ENCODE measurements at places on chromosomes 2 and 18. TPM values are rescaled to one million over a fixed set of nuclear protein-coding genes. Genes with fewer than 3 reads are reported as not detected.
A peak's percentile ranks its signal among the peaks of the same experiment; 100 is the strongest.

GRCh38 chr2:54803783-54804751 is 80.6 kb downstream of the EML6 start:
- peaks cover 6% of the 10 kb centered on the region for H3K4me1 ChIP-seq

- H3K4me1 ChIP-seq, result peaks cover 8% of the 10 kb centered on the region
- H3K4me3 ChIP-seq, result no peak overlapping the region
- no peak overlapping the region for H3K27ac ChIP-seq
- DNase-seq, result no peak
- peaks cover 2% of the 10 kb centered on the region for H3K27me3 ChIP-seq
Observed at GRCh38 chr18:62485684-62486083, 37.1 kb upstream of the ZCCHC2 start.

GRCh38 chr2:4420032-4420431 is 716.7 kb downstream of the DCDC2C start:
- H3K27ac ChIP-seq, result no peak overlapping the region
- DNase-seq, result no peak
- H3K27me3 ChIP-seq, result no peaks in the 10 kb centered on the region

GRCh38 chr2:205680067-205680466 is 2.2 kb upstream of the NRP2 start:
- H3K36me3 ChIP-seq, result peaks cover 15% of the 10 kb centered on the region
- DNase-seq, result peak; percentile 41
- H3K27ac ChIP-seq, result no peak overlapping the region
- peak overlapping the region; percentile 28 for H3K4me3 ChIP-seq

Gene HOXD4
- not detected for total RNA-seq

Gene CTAGE1
- total RNA-seq, result not detected

DNA sequence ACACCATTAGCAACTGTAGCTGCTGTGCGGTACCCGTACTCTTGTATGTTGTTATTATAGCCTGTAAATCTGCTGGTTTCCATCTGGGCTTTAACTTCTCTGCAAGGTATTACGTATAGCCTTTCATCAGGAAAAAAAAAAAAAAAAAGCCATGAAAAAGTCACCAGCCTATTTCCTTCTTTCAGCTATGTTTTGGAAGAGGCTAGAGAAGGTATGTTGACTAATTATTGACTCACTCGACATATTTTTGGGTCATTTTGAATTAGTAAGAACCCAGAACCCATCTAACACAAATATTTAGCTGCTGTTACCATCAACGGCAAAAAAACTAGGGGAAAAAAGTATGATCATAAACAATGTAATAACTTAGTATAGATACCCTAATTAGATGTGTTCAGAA is 1395.6 kb downstream of the SUCLG1 start:
- no peaks in the 10 kb centered on the region for H3K4me1 ChIP-seq
- H3K36me3 ChIP-seq, result no peaks in the 10 kb centered on the region
- no peak for DNase-seq
- H3K27me3 ChIP-seq, result no peaks in the 10 kb centered on the region
- H3K27ac ChIP-seq, result no peak overlapping the region
- no peak overlapping the region for H3K4me3 ChIP-seq
